ENCODE measurements at places on chromosomes 5 and 9.

DNA sequence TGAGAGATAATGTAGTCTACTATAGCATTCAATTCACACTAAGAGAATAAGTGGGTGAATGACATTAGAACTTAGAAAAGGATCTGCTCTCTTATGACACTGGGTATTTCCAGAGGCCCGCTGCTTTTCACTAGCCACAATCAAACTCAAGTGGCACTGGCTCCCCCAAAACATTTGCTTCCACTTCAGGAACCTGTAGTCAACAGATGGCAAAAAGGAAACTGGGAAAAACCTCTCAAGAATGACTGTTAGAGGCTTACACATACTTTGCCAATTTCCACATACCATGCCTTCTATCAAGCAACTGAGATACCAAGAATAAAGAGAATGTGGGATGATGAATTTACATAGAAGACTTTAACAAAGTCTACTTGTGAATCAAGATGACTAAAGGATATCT lies 11.2 kb downstream of the POC5 start:
- DNase-seq = no peak

DNA sequence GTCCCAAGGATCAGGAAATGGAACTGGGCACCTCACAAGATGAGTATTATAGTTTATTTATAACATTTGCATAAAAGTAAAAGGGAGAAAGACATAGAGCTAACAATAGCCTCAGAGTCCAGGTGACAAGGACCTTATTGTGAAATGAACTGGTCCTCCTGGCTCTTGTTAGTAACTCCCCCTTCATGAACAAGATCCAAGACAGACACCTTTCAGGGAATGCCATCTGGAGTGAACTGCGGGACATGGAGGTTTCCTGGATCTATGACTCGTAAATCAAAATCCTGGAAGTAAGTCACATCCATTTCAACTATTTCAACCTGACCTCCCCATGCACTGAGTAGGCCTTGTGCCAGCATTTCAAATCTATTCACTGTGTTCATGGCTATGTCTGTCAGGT lies 129.5 kb upstream of the GAS1 start:
- DNase-seq = no peak

GRCh38 chr9:78811622-78812276 lies 514.8 kb downstream of the PSAT1 start:
- no peak for DNase-seq

DNA sequence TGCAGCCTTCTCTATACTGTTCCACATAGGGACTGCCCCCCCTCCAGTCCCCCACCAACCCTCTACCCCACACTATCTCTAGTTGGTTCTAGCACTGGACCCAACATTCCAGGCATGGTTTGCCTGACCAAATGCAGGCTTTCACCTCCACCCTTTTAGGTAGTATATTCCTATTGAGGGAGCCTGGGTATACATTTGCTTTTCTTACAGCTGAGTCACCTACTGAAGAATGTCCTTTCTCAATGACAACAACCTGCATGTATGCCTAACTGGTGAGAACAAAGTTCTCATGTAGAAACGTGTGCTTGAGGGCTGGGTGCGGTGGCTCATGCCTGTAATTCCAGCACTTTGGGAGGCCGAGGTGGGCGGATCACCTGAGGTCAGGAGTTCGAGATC lies 8.2 kb downstream of the TNIP1 start:
- DNase-seq = no peak

DNA sequence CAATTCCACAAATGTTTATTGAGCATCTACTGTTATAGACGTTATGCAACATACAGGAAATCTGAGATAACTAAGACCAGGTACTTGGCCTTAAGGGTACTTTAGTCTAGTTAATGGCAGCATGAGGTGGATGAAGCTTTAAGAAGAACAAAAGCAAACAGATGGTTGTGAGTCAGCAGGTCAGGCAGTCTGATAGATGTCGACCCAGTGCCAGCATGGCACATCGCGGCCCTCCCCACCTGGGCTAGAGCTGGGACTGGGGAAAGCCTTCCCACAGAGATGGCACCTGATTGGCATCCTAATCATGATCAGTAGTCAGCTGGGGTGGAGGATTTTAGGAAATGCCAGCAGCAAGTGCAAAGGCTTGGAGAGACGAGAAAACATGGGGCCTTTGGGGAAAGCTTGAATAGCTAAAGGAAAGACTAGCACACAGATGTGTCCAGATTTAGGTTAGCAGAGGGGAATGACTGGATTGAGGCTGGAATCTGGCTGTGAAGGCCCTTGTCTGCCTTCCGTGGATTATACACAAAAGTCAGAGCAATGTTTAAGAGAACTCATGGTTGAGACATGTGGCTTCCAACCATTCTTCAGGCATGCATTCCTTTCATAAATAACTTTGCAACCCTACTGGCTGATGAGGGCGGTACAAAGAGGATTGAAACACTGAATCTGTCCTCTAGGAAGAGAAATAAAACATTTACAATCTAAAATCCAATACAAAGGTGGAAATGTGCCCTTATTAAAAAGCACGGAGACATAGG lies 395.4 kb upstream of the WWC1 start:
- DNase-seq = no peak

DNA sequence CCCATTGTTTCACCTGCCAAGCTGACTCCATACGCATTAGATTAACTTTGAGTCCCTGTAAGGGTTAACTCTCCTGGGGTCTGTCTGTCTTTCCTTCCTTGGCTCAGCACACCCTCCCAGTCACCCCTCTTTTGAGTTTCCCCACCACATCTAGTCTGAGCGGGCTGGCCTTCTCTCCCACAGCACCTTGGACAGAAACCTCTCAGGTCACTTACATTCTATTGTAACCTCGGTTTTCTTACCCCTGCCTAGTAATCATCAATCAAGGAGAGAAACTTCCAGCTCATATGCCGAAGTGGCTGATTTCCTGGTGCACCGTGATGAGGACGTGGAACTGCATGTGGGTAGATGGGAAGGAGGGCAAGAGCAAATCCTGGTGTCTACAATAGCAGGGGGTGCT lies 102.1 kb downstream of the MYO10 start:
- DNase-seq = no peak

DNA sequence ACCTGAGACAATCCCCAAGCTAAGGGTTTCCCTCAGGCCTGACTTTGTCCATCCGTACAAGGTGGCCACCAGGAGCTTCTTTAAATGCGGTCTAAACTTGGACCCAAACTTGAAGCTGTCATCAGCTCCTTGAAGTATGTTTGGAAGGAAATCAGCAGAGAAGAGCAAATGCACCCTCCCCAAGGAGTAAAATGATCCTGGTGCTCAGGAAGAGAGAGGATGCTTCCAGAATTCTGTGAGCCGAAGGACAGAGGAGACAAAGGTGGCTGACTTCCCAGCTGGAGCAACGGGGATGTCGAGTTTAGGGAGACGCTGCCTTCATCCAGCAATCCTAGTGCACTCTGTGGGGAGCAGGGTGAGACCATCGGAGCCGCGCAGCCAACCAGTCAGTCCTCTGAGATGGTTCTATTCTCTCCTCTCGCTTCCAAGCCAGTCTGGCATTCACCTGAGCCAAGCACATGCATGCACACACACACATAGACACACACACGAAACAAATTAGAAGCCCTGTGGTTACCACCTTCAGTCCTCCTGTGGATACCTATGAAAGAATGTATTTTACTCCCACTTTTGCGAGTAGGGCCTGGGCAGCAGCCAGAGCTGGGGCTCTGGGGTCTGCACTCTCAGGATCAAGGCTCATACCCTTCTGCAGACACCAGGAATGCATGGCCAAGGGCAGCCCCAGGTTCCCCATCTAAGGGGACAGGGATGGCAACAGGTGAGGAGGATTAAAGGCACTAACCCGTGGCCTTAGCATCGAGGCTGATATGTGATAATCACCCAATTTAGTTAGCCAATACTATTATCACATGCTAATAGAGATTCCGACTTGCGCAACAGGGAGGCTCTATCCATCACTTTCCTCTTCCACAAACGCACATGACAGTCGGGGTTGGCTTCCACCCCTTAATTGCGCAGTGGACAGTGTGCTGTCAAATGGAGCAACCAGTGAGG lies 75.8 kb downstream of the GTF3C4 start:
- DNase-seq = no peak

- no peak for DNase-seq
These were observed 102.5 kb upstream of the SH3GL2 start for GRCh38 chr9:17476401-17476800.

DNA sequence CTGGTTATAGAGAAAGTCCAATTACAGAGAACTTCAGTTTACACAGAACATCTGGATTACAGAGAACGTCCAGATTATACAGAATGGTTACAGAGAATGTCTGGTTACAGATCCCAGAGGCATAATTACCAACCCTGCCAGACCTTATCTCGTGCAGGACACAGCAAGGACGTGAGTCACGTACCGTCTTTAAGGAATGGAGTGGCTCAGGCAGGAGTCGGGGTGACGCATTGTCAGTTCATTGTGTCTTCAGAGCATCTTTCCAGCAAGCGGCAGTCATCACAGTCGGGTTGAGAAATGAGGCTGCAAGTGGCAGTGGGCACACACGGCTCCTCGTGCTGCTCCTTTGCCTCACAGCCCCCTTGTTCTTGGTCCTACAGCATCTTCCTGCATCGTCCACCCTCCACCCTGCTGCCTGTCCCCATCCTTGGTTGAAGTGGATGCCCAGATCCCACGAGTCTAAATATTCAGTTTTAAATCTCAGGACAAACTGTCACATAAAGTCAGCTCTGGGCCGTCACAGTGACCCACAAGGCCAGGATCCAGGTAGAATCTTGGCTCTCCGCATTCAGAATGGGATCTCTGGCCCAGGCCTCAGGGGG lies 30.0 kb upstream of the SLC6A19 start:
- no peak for DNase-seq

- DNase-seq = no peak
These were observed 14.0 kb upstream of the CHD1 start for GRCh38 chr5:98942847-98943246.

DNA sequence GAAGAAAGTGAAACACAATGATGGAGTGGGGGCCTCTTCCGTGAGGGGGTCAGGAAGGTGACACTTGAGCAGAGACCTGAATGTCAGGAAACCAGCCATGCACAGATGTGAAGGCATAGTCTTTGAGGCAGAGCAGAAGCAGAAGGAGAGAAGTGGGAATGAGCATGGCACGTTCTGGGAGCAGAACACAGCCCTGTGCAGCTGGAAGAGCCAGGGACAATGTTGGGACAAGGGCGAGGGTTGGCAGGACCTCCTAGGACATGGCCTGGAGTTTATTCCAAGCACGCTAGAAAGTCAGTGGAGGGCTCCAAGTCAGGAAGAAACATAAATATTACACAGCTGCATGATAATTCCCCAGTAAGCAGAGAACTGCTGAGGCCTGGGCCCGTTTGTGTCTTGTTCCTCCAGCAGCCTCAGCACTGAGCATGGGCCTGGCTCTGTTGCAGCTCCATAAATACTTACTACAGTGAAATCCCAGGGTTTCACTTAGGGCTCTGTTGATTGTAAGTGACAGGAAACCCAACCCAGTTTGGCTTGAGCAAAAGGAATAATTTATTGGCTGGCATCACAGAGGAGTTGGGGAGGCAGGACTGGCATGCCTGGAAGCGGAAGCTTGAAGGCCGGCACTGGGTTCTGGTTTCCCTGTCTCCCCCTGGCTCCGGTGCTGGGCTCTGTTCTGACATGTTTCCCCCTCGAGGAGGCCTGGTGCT lies 66.2 kb downstream of the MVB12B start:
- DNase-seq = no peak

- no peak for DNase-seq
These were observed 41.1 kb downstream of the STC2 start for GRCh38 chr5:173287086-173287485.

- no peak for DNase-seq
These were observed 347.7 kb downstream of the CHSY3 start for GRCh38 chr5:130251931-130252330.

DNA sequence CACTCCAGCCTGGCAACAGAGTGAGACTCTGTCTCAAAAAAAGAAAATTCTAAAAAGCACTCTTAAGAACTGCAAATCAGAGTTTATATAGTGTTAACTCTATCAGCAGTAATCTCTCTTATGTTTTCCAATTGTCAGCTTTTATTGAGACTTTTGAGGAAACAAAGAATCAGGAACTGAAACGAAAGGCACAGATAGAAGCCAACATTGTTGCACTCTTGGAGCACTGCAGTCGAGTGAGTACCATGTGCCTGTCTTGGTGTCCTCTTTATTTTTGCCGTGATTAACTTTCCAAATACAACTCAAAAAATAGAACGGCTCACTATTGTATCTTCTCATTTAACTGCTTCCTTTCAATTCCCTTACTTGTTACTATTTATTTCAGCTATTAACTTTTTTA lies 41.7 kb upstream of the LRRC19 start:
- no peak for DNase-seq

DNA sequence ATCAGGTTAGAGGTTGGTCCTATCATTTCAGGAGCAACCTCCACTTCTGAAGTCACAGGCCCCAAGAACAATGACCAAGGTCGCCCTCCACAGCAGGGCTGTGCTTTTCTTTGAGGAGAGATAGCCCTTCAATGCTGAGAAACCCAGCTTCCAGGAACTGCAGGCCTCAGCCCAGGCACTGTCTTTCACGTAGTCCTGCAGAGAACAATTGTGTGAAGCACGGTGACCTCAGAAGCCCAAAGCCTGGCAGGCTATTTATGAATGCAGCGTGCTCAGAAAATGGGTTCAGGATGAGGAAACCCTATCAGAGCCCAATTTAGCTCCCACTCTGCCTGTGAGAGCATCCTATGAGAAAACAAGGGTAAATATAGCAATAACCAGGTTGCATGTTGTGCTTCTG lies 388.3 kb downstream of the PLK2 start:
- DNase-seq = no peak

DNA sequence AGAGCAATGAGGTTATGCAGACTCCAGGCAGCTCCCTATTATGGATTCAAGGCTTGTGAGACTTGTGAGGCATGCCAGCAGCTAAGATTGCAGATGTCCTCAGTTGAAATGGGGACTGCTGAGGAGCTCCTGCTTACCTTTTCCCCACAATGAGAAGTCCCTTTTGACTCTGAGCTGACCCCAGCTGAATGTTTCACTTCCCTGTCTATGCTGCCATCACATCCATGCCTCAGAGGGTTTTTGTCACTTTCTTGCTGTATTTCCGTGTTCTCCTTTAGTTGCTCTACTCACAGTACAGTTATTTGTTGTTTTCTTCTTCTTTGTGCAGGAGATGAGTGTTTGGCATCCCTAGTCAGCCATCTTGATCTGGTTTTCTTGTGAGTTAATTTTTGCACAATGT lies 18.8 kb upstream of the OR2S2 start:
- no peak for DNase-seq

- DNase-seq = no peak
These were observed 452.4 kb upstream of the GRAMD2B start for GRCh38 chr5:125970631-125971307.

- DNase-seq = no peak
These were observed 86.7 kb upstream of the TAS2R1 start for GRCh38 chr5:9716838-9717281.

DNA sequence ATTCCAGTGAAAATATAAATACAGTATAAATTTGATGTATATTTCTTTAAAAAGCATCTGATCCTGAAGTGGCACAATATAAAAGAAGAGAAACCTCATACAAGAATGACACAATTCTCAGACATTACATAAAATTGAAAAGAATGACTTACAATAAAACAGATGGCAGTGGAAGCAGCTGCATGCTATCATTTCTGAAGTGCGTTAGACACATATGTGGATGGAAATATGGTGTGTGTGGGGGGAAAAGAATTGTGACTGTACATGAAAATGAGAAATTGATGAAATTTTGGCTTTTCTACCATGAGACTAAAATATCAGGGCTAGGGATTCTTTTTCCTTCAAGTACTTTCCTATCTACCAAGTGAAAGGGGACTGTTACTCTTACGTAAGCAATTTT lies 45.9 kb upstream of the CDH18 start:
- DNase-seq = no peak

Measured in stimulated activated CD8-positive, alpha-beta memory T cell treated with anti-CD3 and anti-CD28 coated beads, Interleukin-15, amount 100 ng/mL, for 4 hours (primary cell).